ENCODE measurements at places on chromosomes 6 and 20. TPM values are rescaled to one million over a fixed set of nuclear protein-coding genes. Genes with fewer than 3 reads are reported as not detected.

GRCh38 chr6:169190144-169190584 is 63.5 kb downstream of the THBS2 start:
- H3K4me1 ChIP-seq, result no peaks in the 10 kb centered on the region
- no peak for DNase-seq
- H3K27ac ChIP-seq, result no peak overlapping the region
- no peaks in the 10 kb centered on the region for H3K36me3 ChIP-seq

DNA sequence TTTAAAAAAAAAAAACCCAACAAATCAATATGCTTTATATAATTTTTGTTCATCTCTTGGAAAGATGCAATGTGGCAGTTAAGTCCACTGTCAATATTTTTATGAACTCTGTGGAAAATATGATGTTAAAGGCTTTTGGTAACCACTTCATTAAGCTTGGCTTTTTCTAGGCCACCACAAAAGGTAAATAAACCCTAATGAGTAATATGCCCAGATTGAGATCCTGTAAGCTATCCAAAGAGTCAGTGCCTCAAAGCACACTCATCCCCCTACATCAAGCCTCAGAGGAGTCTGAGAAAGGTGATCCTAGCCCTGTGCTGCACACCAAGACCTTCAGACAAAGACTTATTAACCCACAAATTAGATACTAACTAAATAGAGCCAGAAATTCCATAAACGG is 121.1 kb downstream of the CDC5L start:
- no peak overlapping the region for H3K27ac ChIP-seq
- H3K4me3 ChIP-seq, result no peak overlapping the region
- no peak for DNase-seq
- H3K27me3 ChIP-seq, result peaks cover 2% of the 10 kb centered on the region

DNA sequence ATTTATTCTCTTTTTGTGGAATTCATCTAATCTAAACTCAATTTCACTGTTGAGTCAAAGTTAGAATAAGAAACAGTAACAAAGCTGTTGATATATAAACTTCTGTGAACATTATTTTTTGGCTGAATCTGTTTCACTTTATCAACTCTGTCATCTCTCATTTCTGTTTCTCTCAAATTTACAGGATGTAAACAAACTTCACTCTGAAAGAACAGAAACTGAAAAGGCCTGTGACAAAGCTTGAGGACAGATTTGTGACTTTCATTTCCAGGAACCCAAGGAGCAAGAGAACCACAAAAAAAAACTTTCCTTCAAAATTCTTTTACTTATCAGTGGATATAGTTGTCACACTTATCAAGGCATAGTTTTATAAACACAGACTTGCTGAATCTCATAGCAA is 447.9 kb upstream of the OPRM1 start:
- no peaks in the 10 kb centered on the region for H3K4me1 ChIP-seq
- H3K36me3 ChIP-seq, result no peaks in the 10 kb centered on the region
- no peak overlapping the region for H3K27ac ChIP-seq
- H3K27me3 ChIP-seq, result no peaks in the 10 kb centered on the region
- H3K4me3 ChIP-seq, result no peak overlapping the region
- no peak for DNase-seq

DNA sequence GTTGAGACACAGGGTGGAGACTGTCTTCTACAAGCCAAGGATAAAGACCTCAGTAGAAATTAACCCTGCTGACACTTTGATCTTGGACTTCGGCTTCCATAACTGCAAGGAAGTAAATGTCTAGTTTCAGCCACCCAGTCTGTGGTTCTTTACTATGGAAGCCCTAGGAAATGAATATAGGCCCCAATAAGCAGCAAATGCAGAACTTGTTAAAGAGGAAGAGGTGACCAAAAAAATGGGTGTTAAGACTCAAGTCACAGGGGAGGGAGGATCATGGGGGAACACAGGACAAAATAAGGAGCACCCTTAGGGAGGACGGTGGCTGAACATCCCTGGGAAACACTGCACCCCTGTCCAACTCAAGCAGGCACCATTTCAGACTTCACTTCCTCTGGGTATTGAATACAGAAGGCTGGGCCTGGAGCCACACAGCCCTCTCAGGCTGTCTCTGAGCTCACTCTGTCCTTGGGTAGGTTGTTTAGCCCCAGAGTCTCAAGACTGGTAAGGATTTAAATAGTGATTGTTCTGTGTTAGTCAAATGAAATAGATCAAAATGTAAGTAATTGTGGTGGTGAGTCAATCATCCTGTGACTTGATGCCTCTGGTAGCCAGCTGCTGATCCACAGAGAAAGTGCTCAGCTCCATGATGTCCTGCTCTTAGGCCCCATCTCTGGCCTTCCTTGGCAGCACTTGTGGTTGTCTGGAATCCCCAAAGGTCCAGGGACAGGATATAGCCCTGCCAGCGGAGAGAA is 30.5 kb upstream of the SIRPD start:
- H3K4me1 ChIP-seq, result no peaks in the 10 kb centered on the region
- H3K27me3 ChIP-seq, result no peaks in the 10 kb centered on the region
- H3K27ac ChIP-seq, result no peak overlapping the region
- no peaks in the 10 kb centered on the region for H3K36me3 ChIP-seq

GRCh38 chr6:157944983-157945931 is 36.4 kb upstream of the SYNJ2 start:
- no peaks in the 10 kb centered on the region for H3K4me1 ChIP-seq
- no peaks in the 10 kb centered on the region for H3K27me3 ChIP-seq
- H3K4me3 ChIP-seq, result no peak overlapping the region
- peaks cover 31% of the 10 kb centered on the region for H3K36me3 ChIP-seq
- DNase-seq, result no peak
- no peak overlapping the region for H3K27ac ChIP-seq

The MYBL2 gene
- total RNA-seq, result 107 TPM
